ENCODE measurements at places on chromosomes 2 and 18.

DNA sequence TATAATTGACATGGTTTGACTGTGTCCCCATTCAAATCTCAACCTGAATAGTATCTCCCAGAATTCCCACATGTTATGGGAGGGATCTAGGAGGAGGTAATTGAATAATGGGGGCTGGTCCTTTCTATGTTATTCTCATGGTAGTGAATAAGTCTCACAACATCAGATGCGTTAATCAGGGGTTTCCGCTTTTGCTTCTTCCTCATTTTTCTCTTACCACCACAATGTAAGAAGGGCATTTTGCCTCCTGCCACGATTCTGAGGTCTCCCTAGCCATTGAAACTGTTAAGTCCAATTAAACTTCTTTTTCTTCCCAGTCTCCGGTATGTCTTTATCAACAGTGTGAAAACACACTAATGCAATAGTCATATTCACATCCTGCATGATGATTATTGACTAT is 1073.3 kb upstream of the CDH2 start:
- no peak for DNase-seq

DNA sequence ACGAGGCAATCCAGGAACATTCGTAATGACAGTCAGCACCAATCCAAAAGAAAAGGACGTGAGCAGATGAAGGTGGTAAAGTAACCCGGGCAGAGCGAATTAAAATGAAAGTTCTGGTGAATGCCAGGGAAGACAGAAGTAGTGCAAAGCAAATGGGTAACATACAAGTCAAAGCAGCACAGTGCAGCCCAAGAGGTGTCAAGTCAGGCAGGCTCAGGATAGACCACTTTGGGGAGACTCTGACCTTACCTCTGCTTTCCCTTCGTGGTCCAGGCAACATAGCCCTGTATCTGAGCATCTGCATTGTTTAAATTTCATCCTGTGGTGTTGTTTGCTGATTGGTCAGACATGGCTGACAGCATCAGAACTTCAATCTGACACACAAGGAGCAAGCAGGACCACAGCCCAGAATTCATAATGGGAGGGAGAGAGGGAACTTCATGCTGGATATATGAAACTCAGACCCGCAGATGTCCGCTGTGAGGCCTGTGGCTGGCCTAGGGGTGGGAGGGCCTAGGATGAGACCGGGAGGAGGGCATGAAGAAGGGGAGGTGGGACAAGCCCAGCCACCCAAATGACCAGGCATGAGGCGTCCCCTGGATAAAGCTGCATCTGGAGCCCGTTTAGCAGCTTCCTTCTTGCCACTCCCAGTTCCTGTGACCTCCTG is 285.7 kb downstream of the TCF4 start:
- peak; percentile 75 for DNase-seq

- no peak for DNase-seq
Measured at GRCh38 chr18:59238385-59238784, 18.4 kb downstream of the GRP start.

- DNase-seq, result no peak
Measured at GRCh38 chr2:176518823-176519222, 249.6 kb downstream of the MTX2 start.

DNA sequence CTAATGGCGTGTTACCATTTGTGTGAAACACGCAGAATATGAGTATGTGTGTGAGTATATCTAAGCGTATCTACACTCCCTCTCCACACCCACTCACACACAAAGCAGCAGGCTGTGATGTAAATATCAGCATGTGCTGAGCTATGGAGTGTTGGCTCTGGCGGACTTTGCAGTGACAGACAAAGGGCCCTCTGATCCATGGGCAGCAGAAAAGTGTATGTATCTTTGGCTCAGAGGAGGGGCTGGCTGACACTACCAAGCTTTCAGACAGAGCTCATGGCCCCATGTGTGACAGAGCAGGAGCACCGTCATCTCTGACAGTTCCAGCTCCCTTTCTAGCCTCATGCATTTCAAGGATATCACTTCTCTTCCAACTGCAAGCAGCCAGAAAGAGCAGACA is 57.2 kb upstream of the ASB18 start:
- no peak for DNase-seq

DNA sequence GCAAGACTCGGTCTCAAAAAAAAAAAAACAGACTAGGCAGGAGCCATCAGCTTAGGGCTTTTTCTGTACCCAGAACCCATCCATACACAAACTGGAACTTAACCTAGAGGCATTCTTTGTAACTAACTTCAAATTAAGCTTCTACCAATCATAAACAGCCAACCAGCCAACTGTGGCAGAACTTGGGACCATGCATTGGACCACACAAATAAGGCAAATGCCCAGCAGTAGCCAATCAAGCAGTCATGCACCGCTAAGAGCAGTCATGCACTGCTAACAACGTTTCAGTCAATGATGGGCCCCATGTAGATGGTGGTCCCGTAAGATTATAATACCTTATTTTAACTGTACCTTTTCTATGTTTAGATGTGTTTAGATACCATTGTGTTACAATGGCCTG is 22.7 kb downstream of the TUBB6 start:
- DNase-seq, result no peak

- DNase-seq, result no peak
Measured at GRCh38 chr2:165572151-165572550, 102.7 kb downstream of the CSRNP3 start.

DNA sequence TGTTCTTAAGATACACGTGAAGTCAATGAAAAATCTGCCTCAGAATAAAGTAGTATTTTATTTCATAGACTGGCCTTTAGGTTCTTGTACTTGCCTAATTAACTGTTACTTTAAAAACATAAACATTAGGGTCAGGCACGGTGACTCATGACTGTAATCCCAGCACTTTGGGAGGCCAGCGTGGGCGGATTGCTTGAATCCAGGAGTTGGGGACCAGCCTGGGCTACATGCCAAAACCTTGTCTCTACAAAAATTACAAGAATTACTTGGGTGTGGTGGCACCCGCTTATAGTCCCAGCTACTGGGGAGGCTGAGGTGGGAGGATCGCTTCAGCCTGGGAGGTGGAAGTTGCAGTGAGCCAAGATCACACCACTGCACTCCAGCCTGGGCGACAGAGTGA is 16.0 kb upstream of the SNORC start:
- peak; percentile 80 for DNase-seq

DNA sequence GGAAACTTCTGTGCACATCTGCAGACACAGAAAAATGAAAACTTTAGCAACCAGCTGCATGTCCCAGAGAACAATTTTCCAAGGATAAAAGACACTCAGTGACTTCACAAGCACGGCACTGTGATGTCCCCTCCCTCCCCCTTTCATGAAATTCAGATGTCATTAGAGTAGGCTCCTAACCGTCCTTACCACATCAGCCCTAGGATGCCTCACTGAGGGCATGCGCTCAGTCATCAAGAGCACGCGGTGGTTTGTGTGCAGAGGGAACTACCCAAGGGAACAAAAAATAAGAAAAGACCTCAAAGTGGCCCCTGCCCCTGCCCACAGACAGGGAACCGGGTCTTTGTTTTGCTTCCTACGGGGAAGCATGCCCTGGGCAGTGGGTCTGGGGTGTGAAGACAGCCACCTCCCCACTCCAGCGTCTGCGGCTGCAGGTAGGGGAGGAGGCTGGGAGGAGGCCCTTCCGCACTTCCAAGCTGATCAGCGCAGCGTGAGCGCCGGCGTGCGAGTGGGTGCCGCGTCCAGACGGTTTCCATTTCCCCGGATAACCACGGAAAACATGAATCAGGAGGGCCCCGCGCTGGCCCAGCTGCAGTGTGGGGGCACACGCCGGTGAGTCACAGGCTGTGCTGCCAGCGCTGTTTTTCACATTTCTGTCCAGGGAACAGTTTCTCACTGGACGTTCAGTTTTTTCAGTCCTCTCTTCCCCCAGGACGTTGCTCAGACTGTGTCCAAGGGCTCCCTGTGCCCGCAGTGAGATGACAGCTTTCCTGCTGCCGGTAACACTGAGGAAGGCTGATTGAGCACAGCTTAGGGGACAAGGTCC is 70.6 kb downstream of the COPS8 start:
- DNase-seq, result peak; percentile 99

All from foreskin fibroblast (primary cell).